ENCODE measurements at places on chromosomes 7 and 10.

- DNase-seq: no peak
These were observed 506.9 kb downstream of the RPS24 start for GRCh38 chr10:78540355-78541076.

DNA sequence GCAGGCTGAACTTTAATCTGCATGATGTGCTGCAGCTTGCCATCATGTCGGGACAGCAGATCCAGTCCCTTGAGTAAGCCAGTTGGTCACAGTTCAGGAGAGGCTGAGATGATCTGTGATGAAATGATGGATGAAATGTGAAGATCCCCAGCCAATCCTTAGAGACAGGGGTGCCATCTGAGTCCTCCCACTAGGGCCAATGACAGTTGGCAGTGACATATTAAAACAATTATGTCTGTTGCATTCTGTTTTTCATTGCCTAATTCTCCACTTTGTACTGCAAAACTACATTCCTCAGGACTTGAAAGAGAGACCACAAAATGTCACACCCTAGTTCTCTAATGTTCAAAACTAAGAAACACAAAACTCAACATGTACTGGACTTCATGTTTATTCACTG lies 66.3 kb upstream of the CAV2 start:
- DNase-seq: no peak

DNA sequence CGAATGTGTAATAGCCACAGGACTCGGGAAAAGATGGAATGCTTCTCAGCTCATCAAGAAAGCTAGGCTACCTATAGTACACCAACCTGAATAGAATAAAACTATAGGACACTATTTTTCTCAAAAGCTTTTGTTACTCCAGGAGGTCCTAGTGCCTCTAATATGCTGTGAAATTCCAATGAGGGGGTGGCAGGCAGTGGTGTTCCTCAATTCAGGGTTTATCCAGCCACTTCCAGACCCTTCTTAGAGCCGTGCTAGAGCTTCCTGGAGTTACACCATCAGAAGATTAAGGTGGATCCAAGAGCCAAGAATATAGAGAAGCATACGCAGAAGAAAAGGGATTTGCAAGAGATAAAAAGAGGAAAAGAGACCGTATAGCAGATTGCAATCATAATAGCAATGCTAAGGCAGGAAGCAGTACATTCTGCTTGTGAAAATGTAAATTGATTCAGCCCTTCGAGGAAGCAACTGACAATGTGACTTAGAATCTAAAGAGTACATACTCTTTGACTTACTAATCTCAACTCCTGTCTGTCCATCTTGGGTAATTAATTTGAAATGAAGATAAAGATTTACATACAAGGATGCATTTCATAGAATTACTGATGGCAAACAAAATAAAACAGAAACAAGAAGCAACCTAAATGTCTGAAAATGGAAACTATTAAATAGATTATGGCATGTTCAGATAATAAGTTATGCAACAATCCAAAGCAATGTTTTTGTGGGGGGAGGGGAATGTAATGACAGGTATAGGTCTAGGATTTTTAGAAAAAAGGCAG lies 2.1 kb downstream of the ST8SIA6 start:
- no peak for DNase-seq

DNA sequence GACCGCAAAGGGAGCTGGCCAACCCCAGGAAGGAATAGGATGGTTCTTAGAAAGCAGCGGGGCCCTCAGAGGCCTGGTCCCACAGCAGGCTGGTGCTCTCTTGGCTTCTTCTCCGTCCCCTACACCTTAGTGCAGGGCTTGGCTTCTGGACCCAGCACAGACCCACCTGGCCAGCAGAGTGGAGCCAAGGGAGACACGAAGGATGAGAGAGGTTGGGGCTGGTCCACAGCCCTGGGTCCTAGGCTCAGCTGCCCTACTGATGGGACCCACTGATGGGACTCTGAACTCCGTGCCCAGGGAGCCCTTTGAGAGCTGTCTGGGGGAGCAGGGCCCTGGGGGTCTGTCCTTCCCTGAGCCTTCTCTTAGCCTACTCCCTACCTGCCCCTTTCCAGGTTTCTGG lies 6.2 kb upstream of the TLX1 start:
- no peak for DNase-seq

DNA sequence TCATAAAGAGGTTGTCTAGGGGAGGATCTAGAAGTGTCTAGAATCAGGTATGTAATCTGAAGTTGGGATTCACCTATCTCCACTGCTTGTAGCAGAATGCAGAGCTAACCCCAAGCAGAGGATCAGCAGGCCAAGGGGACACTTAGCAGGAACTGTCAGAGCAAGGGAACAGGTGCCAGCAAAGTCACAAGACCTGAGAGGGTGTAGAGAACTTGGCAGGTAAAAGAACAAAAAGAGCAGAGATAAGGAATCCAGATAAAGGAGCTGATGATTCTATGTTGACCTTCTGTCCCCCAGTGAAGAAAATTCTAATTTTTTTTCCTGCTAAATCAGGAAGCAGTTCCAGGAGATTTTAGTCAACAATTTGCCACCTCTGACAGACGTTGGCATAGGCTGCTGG lies 91.4 kb upstream of the CCDC71L start:
- no peak for DNase-seq

DNA sequence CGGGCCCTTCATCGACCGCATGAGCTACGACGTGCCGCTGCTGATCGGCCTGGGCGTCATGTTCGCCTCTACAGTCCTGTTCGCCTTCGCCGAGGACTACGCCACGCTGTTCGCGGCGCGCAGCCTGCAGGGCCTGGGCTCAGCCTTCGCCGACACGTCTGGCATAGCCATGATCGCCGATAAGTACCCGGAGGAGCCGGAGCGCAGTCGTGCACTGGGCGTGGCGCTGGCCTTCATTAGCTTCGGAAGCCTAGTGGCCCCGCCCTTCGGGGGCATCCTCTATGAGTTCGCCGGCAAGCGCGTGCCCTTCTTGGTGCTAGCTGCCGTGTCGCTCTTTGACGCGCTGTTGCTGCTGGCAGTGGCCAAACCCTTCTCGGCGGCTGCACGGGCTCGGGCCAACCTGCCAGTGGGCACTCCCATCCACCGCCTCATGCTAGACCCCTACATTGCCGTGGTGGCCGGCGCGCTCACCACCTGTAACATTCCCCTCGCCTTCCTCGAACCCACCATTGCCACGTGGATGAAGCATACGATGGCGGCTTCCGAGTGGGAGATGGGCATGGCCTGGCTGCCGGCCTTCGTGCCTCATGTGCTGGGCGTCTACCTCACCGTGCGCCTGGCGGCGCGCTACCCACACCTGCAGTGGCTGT lies 1.2 kb downstream of the SLC18A3 start:
- no peak for DNase-seq

GRCh38 chr10:10044922-10045764 lies 972.5 kb upstream of the CELF2 start:
- no peak for DNase-seq

DNA sequence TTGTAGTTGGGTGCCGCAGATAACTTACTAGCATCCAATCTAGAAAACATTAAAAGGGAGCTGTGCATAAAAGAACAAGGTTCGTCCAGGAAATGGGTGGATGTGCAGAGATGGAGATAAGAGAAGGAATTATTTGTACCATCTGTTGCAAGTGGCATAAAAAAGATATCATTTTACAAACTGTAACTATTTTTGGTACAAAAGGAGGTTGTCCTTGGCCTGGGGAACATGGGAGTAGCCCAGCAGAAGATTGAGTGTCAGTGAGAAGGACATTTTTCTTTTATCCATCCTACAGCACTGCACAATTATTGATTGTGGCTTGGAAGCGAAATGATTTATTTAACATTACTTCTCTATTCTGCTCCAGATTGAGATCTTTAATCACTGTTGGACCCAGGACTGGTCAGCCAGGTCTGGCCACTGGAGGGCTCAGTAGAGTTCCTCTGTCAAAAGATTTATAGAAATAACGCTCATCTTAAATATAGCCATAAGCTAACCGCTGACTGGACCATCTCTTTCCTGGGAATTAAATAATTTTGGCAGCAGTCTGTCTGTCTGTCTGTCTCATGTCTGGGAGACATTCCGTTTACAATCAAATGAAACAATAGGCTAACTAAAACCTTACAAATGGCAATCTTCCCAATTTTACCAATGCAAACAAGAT lies 254.1 kb downstream of the KIAA1217 start:
- peak; percentile 66 for DNase-seq

DNA sequence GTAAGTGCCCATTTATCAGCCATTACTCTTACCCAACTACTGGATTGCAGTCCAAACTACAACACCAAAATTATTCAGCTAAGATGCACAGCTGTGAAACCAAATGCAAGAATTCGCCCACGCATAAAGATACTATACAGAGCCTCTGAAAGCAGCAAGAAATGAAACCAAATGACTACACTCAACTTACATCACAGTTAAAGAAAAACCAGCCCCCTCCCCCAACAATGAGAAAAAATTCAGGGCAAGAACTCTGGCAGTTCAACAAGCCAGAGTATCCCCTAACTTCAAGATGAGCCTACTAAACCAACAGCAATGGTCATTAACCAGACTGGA lies 209.1 kb upstream of the VWC2 start:
- DNase-seq: no peak

DNA sequence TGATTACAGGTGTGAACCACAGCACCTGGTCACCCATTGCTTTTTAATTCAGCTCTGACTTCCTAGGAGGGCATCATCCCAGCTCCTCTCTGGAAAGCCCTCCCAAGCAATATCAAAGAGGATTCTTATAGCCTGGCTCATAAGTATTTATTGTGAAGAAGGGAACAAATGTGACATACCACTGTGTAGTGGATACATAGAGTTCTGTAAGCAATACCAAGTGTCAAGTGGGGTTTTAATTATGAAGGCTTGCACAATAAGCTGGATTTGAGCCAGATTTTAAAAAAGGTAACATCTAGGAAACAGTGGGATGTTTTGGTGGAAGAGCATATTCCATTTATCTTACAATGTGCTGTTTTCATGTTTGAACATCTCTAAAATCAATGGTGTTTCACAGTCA lies 19.0 kb upstream of the PRTFDC1 start:
- no peak for DNase-seq

DNA sequence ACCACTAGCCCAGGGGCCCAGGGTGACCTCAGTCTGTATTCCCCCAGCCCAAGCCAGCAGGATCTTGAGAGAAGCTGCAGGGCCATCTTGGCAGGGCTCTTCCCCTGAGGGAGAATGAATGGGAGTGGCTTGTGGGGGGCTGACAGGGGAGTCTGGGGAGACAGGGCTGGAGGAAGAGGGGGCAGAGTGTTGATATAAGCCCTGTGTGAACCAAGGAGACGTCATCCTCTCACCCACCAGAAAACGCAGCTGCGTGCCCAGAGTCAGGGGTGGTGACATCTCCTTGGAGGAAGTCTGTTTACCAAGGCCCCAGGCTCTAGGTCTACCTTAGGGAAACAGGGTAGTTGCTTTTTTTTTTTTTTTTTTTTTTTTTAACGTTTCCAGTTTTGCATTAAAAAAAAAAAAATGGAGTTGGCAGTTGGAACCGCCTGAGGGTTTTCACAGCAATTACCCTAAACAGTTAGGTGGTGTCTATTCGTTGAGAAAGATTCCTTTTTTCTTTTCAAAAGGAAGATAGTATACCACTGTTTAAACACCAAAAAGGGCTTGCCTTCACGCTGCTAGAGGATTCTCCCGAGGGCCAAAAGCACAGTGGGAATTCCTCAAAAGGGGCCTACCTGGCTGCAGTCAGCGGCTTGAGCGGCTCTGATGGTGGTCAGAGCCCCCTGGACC lies 113.8 kb downstream of the PRPF18 start:
- DNase-seq: no peak

DNA sequence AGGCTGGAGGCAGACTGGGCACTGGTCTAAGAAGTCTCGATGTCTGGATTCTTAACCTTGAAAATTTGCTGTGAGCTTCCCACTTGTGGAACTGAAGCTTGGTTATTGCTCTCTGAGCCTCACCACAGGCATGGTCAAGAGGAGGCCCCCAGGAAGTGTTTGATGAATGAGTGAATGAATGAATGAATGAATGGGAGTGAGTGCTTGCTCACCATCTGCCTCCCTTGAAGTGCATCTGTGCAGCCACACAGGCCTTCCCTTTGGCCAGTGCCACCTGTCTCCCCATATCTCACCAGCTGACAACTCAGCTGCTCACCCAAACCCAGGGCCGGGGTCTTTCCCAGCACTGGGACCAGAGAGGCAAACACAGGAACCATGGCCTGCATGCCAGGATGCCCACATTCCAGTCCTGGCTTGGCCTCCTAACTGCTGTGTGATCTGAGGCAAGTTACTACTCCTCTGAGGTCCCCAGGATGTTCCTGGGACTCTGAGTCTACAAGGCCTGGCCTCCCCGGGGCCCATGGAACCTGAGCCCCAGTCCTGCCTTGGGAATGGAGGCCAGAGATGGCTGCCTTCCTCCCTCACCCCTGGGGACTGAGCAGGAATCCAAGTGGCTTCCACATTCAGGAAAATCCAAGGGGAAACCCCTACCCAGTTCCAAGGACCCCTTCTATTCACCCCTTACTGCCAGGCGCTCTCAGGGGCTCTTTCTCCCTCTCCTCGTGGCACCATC lies 51.4 kb upstream of the SLC29A3 start:
- DNase-seq: no peak

GRCh38 chr7:101936223-101936610 lies 118.8 kb downstream of the CUX1 start:
- DNase-seq: no peak

DNA sequence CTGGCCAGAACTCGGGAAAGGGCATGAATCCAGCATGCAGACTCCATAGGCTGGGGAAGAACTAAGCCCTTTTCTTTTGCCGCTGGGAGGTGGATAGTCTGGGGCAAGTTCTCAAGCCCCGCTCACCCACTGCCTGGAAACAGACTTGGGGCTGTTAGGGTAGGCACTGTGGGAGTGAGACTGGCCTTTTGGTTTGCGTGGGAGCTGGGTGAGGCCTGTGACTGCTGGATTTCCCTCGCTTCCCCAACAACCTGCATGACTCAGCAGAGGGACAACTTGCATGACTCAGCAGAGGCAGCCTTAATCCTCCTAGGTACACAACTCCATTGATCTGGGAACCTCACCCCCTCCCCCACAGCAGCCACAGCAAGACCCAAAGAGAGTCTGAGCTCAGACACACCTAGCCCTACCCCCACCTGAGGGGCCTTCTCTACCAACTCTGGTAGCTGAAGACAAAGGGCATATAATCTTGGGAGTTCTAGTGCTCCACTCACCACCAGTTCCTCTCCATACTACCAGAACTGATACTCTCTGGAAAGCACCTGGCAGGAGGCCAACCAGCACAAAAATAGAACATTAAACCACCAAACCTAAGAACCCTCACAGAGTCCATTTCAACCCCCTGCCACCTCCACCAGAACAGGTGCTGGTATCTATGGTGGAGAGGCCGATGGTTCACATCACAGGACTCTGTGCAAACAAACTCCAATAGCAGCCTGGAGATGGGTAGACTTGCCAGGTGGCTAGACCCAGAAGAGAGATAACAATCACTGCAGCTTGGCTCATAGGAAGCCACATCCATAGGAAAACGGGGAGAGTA lies 81.4 kb upstream of the LAMB4 start:
- DNase-seq: no peak

- no peak for DNase-seq
These were observed 165.7 kb downstream of the CPEB3 start for GRCh38 chr10:92125144-92125543.

GRCh38 chr7:101891936-101892640 lies 74.7 kb downstream of the CUX1 start:
- no peak for DNase-seq

GRCh38 chr7:134891696-134892678 lies 94.3 kb upstream of the AGBL3 start:
- DNase-seq: peak; percentile 71

Measured in kidney glomerular epithelial cell (primary cell).